ENCODE measurements at places on chromosomes 13 and 19.

DNA sequence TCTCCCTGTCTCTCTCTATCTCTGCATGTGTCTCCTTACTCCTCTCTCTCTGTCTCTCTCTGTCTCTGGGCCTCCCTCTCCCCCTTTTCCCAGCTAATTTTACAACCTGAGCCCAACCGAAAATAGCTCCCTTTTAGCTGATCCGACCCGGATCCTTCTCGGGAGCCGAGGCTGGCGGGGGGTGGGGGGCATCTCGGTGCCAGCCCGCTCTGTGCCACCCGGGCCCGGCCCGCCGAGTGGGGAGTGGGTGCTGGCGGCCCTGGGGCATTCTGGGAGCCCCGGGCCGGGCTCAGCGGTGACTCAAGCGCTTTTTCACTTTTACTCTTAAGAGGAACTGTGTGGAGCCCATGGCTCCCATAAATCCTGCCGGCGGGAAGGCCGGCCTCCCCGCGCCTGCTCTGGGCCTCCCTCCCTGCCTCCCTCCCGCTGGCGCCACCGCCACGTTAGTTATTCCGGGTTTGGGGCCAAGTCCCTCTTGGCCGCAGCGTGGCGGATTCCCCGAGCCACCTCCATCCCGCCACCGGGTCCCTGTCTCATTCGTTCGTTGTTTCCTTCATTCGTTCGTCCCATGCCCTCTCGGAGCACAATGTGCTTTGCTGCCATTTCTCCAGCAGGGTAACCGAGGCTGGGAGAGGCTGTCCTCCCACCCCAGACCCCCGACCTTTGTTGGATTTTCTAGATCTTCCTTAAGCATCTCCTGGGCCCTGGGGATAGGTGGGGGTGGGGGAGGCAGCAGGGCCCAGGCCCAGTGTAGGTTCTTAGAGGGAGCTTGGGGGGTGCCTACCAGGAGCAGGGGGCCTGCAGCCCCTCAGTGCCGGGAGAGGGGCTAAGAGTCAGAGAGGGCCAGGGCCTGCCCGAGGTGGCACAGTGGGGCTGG lies 3.2 kb downstream of the NFIC start:
- DNase-seq = no peak

DNA sequence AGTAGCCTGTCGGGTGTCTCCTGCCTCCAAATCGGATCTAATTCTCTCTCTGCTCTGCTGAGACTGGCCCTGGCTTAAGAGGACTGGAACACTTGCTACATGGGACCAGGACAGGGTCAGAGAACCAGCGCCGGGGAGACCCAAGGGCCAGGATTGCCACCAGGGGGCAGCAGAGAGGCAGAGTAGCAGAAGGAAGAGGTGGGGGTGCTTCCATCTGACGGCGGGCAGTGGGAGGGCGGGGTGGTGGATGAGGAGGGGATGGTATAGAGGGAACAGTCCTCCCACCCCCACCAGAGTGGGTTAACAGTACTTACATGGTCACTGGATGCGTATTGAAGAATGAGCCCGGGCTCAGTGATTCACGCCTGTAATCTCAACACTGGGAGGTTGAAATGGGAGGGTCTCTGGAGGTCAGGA lies 11.9 kb downstream of the SELENOW start:
- no peak for DNase-seq

DNA sequence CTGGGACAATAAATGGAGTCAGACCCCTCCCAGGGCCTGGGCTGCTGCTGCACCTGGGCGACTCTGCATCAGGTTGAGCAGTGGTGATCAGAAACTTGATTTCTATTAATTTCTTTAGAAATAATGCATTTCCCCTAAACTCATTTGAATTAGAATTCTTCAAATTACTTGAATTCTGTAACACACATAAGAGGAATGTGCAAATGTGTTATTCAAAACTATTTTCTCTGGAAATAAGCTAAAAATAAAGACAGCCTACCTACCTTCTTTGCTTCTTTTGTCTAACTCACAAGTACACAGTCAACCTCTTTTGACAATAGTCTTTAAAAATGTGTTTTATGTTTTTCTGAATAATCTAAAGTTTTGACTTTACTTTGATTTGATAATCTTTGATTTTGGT lies 433.0 kb downstream of the KLF12 start:
- DNase-seq = no peak

GRCh38 chr13:110116072-110116487 lies 190.9 kb downstream of the COL4A1 start:
- DNase-seq = no peak

DNA sequence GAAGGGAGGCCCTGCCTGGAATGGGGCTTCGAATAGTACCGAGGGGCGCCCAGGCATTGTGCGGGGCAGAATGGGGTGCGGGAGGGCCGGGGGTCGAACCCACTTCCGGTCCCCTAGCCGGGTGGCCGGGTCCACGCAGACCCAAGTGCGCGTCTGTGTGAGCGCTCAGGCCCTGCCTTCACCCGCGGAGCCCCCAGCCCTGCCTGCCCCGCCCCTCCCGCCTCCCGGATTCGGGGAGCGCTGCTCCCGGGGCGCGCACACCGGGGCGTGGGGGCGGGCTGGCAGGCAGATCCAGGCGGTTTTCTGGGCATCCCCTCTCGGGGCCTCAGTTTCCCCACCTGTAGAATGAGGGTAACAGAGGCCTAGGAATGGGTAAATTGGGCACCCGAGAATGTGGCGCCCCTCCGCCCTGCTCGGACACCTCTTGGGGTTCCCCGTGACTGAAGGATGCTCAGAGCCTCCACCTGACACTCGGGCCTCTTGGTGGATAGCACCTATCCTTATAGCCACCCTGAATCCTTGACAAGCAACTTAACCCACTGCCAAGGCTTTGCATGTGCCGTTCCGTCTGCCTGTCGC lies 682 bp downstream of the PIK3R2 start:
- no peak for DNase-seq

DNA sequence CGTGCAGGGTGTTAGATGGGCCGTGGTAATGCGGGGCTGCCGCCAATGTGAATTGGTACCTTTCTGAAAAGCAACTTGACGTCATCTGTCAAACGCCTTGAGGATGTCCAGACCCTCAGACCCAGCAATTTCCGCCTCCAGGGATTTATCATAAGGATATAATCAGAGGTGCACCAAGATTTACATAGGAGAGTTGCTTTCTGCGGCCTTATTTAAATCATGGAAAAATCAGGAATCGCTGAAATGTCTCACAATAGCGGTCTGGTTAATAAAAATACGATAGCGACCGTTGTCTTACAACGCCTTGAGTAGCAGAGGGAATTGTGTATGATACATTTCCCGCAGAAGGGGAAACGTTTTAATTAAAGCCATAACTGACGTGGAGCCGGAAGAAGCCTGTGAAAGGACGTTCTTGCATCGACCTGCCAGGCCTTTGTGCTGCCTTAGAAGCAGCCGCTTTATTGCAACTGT lies 32.3 kb upstream of the NDUFS7 start:
- no peak for DNase-seq

GRCh38 chr13:113449693-113450347 lies 3.5 kb downstream of the ADPRHL1 start:
- DNase-seq = no peak
